Activated T-helper 1 cell treated with anti-CD3 and anti-CD28 coated beads, Interleukin-2, amount 50 U/mL, for 16 hours (primary cell): ENCODE measurements at places on chromosomes 6 and 20.

- DNase-seq = no peak
Measured at GRCh38 chr6:165573671-165574070, 89.4 kb downstream of the PDE10A start.

DNA sequence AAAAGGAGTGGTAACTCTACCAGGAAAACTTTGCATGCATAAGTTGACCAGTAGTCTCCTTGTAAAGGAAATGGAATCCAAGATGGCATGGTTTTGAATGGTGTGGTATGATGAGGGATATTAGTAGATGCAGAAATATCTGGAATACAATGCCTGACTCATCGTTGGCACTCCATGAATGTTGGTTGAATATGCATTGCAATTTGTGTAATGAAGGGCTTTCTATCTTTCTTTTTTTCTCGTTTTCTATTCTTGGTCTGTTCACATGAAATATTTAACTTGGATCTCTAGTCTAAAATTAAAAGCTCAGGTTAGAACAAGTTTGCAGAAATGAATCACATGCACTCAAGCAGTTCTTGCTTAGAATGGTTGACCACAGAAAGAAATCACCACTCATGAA, 277.3 kb upstream of the PRND start:
- no peak for DNase-seq

GRCh38 chr6:156423829-156424228, 353.3 kb upstream of the ARID1B start:
- DNase-seq = no peak

GRCh38 chr6:48904809-48905208, 558.2 kb downstream of the MMUT start:
- no peak for DNase-seq

GRCh38 chr20:13130707-13131103, 90.4 kb upstream of the ISM1 start:
- no peak for DNase-seq

GRCh38 chr6:160279850-160280249, 21.2 kb upstream of the SLC22A2 start:
- DNase-seq = no peak

DNA sequence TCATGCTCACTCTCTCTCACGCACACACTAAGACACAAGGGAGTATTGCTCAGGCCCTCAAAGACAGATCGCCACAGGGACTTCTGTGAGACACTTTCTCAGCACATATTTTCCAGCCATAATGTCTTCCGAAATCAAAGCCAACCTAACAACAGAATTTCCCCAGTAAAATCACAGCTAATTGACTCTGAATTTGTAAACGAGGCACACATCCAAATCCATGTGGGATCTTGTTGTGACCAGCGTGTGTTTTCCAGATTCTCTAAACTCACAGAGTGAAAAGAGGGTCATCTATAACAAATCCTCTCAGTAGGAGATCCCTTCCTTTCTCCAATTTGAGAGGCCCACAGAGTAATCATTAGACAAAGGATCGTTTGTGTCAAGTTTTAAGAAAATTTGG, 280.4 kb downstream of the PACRG start:
- DNase-seq = no peak

DNA sequence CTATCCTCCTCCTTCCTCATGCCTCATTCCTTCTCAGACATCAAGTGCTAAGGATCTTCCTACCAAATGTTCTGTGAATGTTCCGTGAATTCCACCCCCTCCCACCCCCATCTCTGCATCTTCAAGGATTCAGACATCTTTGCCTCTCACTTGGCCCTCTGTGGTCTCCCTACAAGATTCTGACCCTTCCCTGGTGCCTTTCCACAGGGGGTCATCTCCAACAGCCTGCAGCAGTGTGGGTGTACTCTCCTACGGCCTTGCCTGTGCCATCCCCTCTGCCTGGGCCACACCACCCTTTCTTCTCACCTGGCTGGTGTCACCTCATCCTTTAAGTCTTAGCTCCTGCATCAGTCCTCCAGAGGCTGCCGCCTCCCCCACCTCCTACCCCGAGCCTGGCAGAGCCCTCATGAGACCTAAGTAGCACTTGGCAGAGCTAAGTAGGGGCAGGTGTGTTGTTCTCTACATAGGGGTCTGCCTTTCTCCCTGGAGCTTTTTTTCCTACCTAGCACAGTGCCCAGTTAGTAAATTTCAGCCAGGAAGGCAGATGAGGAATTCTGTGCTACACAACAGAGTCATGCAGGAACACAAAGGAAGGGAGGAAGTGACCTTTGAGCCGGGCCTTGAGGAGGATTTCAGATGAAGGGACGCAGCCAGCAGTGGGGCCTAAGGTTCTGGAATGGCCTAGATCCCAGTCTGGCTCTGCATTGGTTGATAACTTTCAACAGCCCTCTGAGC, 43.1 kb downstream of the TM9SF4 start:
- DNase-seq = no peak

DNA sequence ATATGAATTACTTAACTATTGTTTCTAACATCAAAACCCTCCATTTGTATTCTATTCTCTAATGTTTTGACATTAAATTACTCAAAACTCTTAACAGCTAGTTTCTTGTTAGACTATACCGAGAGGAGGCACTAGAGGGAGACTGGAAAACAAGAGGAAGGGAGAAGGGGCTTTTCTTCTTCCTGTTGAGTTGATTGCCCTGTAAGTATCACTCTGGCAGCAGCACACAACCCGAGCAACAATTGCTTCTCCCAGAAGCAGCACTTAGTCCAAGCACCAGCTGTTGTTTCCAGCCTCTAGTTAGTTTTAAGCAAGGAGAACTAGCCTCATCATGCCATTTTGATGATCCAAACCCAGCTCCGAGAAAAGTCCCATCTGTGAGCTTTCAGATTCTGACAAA, 603.8 kb downstream of the PRKN start:
- DNase-seq = no peak

DNA sequence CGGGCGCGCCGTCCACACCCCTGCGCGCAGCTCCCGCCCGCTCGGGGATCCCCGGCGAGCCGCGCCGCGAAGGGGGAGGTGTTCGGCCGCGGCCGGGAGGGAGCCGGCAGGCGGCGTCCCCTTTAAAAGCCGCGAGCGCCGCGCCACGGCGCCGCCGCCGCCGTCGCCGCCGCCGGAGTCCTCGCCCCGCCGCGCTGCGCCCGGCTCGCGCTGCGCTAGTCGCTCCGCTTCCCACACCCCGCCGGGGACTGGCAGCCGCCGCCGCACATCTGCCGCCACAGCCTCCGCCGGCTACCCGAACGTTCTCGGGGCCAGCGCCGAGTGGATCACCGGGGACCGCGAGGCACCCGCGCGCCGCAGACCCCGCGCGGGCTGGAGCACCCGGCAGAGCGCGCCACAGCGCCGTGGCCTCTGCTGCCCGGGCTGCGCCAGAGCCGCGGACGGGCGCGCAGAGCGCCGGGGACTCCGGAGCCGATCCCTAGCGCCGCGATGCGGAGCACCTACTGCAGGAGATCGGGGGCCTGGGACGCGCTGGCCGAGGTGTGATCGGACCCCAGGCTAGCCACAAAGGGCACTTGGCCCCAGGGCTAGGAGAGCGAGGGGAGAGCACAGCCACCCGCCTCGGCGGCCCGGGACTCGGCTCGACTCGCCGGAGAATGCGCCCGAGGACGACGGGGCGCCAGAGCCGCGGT, at the start of gene BMP2:
BMP2 (plus strand) TSS at position 151 of the 692 bp plus-strand sequence. CDS start 2,441 bp downstream, outside the sequence.
- no peak for DNase-seq

DNA sequence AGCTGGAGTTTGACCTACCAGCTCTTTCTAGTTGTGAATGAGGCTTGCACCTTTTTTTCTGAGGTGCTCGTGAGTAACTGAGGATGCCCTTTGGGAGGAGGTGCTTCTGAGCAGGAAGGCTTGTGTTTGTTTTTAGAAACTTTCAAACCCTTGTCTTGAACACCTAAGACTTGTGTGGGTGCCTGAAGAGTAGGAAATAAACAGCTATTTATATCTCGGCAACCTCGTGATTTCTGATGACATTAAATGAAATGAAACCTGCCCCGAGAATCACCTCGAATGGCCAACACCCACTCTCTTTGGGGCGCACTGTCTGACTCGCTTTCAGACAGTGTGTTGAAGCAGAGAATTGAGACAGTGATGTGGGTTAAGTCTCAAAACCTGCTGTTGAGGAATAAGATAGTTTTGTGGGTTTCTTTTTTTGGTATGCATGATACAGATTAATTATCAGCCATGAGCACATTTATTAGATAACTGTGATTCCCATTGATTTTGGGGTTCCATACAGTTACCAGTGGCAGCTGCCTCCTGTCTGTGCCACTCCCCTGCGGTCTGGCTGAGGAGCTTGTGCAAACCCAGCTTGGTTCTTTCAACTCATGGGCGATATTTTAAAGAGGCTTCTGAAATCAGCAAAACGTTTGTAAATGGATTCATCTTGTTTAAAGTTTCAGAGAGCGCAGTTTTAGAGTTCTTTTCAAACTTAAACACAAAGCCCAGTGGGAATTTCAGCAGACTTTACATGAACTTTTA, 8.4 kb downstream of the IRF4 start:
- DNase-seq = no peak

- DNase-seq = no peak
Measured at GRCh38 chr6:23855497-23856116, 270.4 kb upstream of the NRSN1 start.

DNA sequence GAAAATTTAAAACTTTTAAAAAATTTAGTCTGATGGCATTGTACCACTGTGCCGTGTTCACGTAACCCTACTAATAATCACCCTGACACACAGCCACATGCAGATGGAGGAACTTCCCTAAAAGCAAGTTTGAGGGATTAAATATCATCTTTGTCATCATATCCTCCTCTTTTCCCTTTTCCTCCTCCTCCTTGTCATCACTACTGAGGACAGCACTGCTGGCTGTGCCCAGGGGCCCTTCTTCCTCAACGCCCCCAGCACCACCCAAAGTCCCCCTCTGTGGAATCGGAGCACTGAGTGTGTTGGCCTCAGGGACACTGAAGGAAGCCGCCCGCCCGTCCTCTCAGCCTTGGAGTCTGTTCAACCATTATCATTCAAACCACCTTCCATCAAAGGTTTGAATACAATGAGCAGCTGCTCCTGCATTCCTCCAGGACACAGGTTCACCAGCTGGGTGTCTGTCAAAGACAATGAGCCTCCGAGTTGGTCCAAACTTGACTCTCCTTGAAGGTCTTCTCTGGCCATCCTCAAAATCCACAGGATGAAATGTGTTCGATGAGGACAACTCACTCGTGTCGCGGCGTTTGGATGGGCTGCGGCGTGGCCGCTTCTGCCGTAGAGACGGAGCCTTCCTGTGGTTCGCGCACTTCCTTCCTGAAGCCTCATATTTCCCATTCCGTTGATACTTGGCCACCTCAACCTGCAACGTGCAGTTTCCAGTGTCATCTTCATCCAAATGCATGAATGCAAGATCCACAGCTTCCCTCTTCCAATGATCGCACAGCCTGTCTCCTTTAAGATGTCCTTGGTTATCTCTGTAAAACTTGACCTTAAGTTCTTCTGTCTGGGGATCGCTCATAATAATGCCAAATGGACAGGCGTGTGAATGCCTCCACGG, 23.3 kb downstream of the NQO2 start:
- peak; percentile 11 for DNase-seq

- no peak for DNase-seq
Measured at GRCh38 chr6:27176096-27176495, 71.4 kb upstream of the PRSS16 start.

DNA sequence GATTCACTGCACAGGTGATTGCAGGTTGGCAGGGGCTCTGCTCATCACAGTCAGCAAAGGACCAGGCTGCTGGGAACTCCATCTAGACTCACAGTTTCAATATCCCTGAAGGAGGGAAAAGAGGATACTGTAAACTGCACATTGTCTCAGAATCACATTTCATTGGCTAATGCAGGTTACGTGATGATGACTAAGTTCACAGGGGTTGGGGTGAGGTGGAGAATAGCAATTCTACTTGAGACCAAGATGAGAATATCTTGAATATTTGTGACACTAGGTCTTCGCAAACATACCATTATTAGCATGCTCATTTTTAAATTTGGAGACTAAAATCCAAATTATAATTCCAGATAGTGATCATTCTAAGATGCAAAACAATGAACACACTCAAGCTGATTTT, 208.5 kb upstream of the CITED2 start:
- no peak for DNase-seq

- no peak for DNase-seq
Measured at GRCh38 chr20:17762243-17762872, 62.6 kb downstream of the BANF2 start.

DNA sequence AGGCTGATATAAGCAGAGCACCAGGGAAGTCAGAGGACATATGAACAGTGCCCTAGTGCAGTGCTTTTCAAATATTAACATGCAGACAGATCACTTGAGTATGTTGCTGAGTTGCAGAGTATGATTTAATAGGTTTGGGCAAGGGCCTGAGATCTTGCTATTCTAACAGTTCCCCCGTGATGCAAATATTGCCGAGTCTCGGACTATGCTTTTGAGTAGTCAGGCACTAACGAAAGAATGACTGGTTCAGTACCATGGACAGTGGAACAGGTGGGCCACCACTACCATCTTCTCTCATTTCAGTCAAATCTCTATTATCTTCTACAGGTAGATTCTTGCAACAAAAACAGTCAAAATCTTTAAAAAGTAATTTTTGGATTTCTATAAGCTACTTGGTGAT, 3.7 kb upstream of the TMEM200A start:
- no peak for DNase-seq

DNA sequence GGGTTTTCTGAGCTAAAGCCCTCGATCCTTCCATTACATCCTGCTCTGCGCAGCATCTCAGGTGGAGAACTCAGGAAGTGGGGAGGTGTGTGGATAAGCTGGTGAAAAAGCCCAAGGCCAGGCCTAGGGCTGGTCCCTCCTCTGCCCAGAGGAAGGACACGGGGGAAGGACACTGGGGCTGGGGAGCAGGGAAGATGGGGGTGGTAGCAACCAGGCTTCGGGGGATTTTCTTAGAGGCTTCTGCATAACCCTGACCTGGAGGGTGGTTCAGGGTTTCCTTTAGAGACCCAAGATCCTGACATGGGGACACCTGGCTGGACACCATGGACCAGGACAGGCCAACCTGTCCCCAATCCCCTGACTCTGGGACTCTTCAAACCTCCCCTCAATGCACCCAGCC, 37.9 kb downstream of the SUN5 start:
- DNase-seq = no peak

DNA sequence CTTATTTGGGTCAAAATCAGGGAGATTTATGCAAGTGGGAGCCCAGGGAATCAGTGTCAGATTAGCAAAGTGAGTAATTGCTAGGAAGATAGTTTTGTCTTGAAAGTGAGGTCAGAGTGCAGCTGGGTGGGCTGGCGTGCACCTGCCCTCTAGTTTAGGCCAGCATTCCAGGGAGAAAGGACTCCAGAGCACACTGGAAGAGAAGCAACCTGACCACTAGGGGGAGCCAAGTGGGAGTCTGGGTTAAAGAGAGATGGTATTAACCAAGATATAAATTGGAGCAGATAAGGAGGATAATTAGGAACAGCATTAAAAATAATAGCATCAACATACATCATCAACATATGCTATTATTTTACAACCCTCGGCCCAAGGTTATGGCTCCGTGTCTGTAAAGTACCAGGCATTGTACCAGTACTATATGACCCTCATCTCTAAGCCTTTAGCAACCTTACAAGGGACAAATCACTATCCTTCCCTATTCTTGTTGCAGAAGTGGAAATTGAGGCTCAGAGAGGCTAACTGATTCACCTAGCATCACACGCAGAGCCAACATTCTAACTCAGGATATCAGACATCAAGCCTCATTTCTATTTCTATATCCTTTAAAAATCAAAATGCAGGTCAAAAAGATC, 57.8 kb downstream of the SLC2A10 start:
- no peak for DNase-seq
